ENCODE measurements at places on chromosomes 11 and 22. TPM values are rescaled to one million over a fixed set of nuclear protein-coding genes. Genes with fewer than 3 reads are reported as not detected.

CRYBB3 gene
- not detected for total RNA-seq

CACNA1I gene
- 0.06 TPM for total RNA-seq

INSC gene
- not detected for total RNA-seq

SLC22A9 gene
- not detected for total RNA-seq

FDXACB1 gene
- 1.5 TPM for total RNA-seq

XKR3 gene
- not detected for total RNA-seq

ART5 gene
- 0.43 TPM for total RNA-seq

YPEL1 gene
- total RNA-seq, result 0.31 TPM

FGF19 gene
- total RNA-seq, result 0.05 TPM

KCTD21 gene
- 7.7 TPM for total RNA-seq

MRPL23 gene
- total RNA-seq, result 159 TPM

ZNF280B gene
- 1.4 TPM for total RNA-seq

C11orf86 gene
- total RNA-seq, result 44.1 TPM

All from A549 treated with Mapracorat at 1 μM for 4 hours (cell line).